ENCODE measurements at places on chromosomes 4 and X.

DNA sequence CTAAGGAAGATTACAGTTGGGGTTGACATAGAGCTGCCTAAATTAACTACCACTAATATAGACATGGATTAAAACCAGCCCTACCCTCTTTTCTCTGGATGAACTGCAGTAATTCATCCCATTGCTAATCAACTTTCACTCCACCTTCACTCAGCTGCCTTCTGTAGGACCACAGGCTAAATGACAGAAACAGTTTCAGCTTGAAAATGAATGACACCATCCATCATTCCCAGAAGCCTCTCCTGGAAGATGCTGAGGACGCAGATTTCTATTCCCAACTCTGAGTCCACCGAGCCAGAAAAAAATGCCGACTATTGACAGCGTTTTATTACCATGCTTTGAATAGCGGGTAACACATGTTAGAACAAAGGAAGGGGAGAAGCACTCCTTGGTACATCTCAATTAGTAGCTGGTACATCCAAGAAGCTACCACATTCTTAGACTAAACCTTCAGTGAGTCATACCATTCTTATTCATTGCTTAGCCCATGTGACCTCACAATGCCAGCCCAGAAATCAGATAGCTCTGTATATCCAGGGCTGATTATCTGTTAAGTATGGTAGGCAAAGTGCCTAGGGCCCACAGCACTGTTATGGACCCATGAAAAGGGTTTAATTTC is 25.3 kb downstream of the DCX start:
- no peak for DNase-seq

- no peak for DNase-seq
Observed at GRCh38 chr4:11261066-11261850, 167.4 kb downstream of the HS3ST1 start.

GRCh38 chr4:185457136-185457535 is 14.4 kb downstream of the CCDC110 start:
- DNase-seq, result no peak

DNA sequence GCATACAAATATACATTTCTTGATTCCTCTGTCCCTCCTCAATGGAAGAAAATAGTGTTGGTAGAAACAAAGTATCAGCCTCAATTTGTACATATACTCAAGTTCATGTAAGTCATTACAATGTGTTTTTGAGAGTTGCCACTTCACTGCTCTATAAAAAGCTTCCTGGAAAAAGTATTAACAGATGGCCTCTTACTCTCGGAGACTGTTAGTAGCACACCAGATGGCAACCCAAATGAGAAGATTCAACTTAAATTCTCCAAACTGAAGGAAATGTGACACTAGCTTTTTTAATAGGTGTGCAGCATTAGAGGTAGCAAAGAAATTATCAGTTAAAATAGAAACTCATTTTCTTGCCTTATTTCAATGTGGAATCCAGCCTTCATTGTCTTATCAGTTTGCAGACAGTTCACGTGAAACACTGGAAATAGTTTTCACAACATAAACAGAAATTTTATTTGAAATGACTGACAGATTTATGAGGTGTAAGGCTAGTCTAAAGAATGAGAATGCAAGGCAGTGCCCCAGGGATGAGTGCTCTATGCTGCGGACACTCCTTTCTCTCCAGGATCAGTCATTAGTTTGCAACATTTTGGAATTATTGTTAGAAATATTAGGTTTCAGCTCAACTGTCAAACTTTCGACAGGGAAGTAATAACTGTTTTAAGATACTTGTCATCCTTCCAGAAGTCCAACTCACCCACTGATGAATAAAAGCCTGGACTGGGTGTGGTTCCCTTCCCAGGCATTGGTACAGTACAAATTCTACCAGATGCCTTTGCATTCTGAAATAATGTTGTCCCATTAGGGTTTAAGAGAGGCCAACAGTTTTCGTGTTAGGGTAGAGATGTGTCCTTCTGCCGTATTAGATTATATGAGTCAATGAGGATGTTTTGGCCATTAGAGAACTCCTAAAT is 50.9 kb downstream of the IDS start:
- DNase-seq, result no peak

- no peak for DNase-seq
Observed at GRCh38 chr4:108651014-108651791, 804 bp downstream of the OSTC start.

- DNase-seq, result no peak
Observed at GRCh38 chrX:68947882-68948605, 119.2 kb downstream of the EFNB1 start.

DNA sequence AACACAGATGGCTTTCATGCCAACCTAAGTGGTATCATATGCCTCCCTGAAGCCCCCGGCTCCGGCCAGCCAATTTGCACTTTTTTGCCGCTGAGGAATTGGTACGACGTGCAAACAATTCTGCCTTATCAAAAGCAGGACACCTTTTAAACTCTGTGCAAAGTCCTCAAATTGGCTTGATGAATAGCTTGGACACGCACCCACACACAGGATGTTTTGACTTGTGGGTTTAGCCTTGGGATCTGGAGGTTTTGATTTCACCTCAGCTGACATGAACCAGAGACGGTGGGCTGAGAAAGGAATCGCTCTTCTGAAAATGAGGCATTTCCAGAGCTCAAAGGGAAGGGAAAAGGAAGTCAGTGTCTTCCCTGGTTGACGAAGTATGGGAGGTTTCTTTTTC is 110.8 kb upstream of the SHOX start:
- DNase-seq, result no peak

DNA sequence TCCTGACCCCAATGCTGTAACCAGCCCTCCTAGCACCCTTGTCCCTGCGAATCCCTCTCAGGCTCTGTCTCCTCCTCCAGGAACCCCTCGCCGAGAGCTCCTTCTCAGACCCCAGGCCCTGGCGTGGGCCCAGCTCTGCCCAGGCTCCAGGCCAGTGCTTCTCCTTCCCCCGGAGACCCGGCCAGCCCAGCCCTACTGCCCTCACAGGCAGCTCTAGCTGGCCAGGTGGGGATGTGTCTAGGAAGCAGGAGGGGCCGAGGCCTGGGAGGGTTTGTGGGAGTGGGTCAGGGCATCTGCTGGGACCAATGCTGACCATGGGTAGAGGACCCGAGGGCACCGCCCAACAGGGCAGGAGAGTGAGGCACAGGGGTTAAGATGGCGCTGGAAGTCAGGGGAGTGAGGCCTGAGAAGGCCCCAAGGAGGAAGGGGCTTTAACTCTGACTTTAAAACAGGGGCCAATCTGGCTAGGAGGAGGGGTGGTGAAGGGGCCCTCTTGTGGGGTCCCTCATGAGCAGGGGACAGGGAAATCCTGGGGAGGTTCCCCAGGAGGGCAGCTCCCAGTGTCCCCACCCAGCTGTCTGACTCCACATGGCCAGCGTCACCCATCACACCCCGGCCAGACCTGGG is 64.7 kb upstream of the NKX1-1 start:
- DNase-seq, result no peak

- DNase-seq, result no peak
Observed at GRCh38 chrX:14673764-14674163, 144.4 kb downstream of the GLRA2 start.

- no peak for DNase-seq
Observed at GRCh38 chrX:135109554-135109953, 10.8 kb downstream of the ETDB start.

DNA sequence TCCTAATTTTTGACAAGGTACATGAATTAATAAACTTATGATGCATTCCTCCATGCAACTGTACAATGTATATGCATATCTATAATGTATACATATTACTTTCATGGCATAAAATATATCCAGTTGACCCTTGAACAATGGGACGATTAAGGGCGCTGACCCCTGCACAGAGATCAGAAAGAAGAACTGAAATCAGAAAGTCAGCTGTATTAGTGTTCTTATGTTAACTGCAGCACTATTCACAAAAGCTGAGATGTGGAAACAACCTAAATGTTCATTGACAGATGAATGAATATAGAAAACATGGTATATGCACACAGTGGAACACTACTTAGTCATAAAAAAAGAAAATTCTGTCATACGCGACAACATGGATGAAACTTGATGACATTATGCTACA is 457.1 kb downstream of the GBA3 start:
- no peak for DNase-seq

DNA sequence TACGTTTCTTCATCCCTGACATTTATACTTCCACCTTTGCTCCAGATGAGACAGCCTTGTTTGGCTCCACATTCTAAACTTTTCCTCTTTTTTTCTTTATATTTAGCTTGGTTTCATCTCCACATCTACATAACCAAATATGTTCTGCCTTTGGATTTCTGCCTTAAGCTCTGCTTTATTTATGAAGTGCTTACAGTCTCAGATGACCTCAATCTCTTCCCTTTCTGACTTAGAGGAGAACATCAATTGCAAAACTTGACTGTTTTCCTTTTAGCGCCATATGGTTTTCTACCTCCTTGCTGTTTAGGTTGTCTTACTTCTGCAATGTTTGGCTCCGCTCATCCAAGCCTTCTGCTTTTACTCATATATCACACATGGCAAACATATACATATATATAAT is 7.5 kb downstream of the ASB5 start:
- no peak for DNase-seq

GRCh38 chrX:22315151-22315550 is 42.4 kb downstream of the CBLL2 start:
- no peak for DNase-seq

- no peak for DNase-seq
Observed at GRCh38 chr4:24471486-24472160, 112.7 kb downstream of the DHX15 start.

DNA sequence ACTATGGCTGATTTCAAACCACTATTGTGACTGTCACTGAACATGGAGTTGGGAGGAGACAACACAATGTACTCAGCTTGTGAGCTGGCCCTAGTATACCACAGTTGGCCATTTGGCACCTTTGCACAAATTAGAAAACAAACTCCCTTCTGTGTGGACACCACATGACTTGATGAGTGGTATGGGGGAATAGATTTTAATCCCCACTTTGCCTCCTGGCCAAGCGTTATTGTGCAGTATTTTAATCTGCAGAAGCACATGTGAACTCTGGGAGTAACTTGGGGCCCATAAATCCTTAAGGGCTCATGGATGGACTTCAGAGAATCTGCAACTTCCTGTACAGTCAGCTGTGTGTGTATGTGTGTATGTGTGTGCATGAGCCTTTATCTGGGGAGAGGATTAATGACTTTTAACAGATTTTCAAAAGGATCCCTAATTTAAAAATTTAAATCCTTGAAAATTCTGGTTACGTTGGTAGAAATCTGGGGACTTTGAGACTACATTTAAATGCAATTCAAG is 105.0 kb upstream of the PAQR3 start:
- DNase-seq, result no peak

DNA sequence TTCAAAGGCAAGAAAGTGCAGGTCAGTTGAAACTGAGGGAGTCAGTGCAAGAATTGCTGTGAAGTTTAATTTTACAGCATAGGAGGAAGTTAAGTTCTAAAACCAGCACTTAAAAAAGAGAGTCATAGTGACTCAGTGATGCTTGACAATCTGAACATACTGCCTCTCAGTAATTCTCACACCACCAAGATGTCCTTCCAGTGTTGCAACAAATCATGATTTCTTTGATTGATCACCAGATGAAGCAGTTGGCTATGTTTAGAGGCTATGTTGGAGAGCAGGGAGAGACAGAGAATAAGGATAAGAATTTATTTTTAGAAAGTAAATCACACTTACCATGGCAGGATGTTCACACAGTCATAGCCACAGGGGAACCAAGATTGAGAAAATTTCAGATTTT is 13.2 kb downstream of the TRIM2 start:
- no peak for DNase-seq

- no peak for DNase-seq
Observed at GRCh38 chrX:19743386-19743785, 144.0 kb downstream of the SH3KBP1 start.

- DNase-seq, result no peak
Observed at GRCh38 chr4:141416677-141417363, 196.1 kb downstream of the ZNF330 start.

- DNase-seq, result no peak
Observed at GRCh38 chrX:15336023-15336413, 695 bp upstream of the PIGA start.

DNA sequence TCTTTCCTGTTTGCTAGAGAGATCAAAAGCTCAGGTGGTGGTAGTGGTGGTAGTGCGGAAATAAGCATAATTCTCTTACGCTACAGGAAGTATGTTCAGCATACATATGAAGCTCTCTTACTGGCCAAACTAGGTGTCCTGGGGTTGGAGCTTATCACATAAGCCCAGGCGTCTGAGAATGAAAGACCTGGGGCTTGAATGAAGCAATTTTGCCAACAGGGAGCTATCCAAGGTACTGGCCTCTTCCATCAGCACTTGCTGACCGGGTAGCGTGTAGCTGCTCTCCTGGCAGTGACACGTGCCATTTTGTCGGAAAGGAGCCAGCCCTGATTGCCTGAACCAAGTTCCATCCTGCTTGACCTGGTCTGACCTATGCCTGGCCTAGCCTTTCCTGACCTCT is 65.9 kb upstream of the HPF1 start:
- DNase-seq, result no peak

DNA sequence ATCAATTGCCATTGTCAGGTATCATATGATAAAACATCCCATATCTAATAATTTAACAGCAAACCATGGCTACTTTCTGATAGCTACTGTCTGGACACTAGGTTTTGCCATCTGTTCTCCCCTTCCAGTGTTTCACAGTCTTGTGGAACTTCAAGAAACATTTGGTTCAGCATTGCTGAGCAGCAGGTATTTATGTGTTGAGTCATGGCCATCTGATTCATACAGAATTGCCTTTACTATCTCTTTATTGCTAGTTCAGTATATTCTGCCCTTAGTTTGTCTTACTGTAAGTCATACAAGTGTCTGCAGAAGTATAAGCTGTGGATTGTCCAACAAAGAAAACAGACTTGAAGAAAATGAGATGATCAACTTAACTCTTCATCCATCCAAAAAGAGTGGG is 7.0 kb downstream of the NPY5R start:
- no peak for DNase-seq

DNA sequence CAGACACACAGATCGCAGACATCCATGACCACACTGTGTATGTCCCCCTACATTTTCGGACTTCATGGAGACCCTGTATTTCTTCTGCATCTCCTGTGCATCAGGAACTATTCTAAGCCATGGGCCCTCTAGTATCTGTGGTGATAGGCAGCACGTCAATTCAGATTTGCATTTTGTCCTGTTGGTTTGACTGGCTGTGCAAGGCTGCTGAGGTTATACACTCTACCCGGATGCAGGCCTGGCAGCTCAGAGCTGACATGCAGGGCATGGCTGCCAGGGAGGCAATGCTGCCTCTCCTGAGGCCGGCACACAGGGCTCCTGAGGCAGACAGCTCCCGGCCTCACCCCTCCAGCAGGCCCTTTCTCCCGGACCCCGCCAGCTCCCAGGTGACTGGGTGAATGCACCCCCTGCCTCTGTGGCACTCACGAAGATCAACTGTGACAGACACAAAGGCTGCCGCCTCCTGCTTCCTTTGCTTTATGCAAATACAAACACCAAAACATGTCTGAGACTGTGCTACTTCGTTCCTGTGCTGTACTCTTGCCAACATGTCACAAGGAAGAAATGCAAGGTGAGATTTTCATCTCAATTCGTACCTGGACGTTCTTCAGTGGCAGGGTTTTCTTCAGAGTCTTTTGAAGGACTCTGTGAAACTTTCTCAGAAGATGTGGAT is 51.0 kb downstream of the NSG1 start:
- no peak for DNase-seq
